ENCODE measurements at places on chromosomes 2 and 18.

DNA sequence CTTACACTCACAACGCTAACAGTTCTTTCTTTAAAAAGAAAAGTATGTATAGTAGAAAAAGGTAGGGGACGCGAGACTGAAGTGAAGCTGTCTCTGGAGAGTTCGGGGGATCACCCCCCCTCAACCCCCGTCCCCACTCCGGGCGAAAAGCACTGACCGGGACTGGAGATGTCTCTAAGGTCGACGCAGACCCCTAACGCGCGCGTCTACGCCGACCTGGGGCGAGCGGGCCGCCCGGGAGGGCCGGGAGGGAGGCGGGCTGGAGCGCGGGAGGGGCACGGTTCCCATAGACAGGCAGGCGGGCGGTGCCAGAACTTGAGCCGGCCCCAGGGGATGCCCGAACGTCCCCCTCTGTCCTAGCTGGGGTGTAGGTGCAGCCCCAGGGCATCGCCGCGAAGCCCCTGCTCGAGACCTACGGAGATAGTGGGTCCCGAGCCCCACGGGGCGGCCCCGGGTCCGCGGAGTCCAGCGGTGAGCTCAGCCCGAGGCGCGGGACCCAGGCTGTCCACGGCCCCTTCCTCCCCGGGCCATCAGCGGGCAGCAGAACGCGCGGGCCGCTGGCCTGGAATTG lies 82.2 kb downstream of the CHRNA1 start:
- DNase-seq, result no peak

- DNase-seq, result no peak
Observed at GRCh38 chr18:3984163-3984757, 470.8 kb downstream of the DLGAP1 start.

- no peak for DNase-seq
Observed at GRCh38 chr2:38448692-38449410, 71.8 kb upstream of the ATL2 start.

GRCh38 chr2:10367472-10368439 lies 65.1 kb downstream of the HPCAL1 start:
- no peak for DNase-seq

- DNase-seq, result no peak
Observed at GRCh38 chr2:60741576-60741975, 14.5 kb upstream of the PAPOLG start.

DNA sequence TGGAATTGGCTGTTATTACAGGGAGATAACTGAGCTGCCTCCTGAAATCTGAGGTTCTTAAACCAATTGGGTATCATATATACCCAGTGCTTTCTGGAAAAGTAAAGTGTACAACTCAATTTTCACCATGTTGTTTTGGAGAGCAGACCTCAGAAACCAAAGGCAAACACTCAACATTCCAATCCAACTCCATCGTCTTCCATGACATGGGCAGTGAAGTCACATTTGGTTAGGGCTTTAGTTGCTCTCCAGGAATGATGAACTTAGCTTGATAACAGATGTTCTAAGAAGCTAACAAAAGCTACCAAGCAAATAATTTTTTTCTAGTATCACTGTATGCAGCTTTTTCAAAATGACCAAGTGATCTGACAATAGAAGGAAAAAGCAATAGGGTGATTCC lies 107.0 kb upstream of the SLC35G4 start:
- no peak for DNase-seq

DNA sequence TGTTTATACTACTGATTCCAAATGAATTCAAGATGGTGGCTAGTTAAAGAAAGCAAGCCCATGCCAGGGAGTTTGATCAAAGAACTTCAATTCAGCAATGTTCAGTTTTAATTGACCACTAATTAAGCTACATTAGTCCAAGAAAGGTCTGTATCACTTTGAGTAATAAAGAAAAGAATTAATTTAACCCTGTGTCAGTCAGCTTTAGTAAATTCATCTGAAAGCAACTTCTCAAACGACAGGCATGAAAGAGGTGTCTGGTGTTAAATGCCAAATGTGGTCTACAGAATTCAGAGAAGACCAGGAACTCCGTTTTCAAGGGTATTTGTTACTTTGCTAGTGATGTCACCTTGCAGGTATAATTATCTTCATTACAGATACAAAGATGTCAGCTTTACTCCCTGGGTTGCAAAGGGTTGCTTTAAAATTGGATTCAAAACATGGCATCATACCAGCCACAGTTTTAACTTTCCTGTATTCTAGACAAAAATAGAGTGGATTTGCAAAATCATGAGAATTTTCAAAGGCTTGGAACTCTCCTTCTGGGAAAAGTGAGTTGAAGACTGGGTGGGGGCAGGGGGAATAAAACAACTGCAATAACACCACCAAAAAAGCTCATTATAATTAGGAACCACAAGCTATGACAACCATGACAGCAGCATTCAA lies 281.5 kb downstream of the TCF4 start:
- no peak for DNase-seq

- DNase-seq, result no peak
Observed at GRCh38 chr2:155033652-155034051, 335.2 kb downstream of the KCNJ3 start.

GRCh38 chr2:136423516-136423996 lies 305.6 kb upstream of the CXCR4 start:
- peak; percentile 70 for DNase-seq

DNA sequence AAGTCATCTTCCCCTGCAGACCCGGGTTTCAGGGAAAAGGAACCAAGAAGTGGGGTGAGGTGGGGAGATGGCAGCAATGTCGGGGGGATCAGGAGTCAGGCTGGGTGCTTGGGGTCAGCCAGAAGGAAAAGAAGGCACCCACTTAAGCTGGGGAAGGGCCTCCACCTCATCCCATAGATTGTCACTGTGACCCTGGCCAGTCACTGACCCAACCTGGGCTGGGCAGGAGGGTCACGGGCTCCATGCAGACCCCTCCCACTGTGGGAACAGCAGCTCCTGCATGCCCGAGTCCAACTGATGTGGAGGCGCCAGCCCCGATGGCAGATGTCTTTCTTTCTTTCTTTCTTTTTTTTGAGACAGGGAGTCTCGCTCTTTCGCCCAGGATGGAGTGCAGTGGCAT lies 53.6 kb upstream of the HAAO start:
- no peak for DNase-seq

DNA sequence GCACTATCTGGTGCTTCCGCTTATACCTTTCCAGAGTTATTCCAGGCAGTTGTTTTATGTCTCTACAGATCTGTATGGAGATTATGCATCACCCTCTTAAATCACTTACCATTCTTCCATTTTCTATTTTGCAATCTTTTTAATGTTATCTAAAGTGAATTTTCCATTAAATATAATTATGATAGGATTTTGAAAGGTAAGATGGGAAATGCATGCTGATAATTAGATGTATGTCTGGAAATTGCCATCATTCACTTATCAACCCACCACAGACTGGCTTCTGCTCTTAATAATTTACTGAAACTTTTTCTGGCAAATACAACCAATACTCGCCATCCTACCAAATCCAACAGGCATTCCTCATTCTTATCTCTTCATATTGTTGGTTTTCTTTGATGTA lies 227.4 kb upstream of the MC4R start:
- DNase-seq, result no peak

DNA sequence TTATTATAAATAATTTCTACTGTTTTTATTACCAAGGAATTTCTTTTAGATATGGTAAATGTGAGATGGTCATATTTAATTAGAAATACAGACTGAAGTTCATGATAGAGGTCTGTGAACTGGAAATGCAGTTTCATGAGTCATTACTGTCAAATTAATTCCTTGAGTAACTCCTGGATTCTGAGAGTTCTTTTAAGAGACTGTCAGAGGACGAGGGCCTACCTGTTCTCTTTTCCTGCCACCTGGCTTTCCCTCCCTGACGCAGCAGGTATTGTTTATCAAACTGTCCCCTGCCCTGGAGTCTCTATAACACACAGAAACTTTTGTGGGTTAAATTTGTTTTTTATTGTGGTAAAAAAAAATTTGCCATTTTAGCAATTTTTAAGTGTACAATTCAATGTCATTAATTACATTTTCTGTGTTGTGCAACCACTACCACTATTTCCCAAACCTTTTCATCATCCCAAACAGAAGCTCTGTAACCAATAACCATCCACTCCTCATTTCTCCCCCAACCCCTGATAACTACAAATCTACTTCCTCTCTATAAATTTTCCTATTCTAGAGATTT lies 142.6 kb downstream of the DIS3L2 start:
- no peak for DNase-seq

DNA sequence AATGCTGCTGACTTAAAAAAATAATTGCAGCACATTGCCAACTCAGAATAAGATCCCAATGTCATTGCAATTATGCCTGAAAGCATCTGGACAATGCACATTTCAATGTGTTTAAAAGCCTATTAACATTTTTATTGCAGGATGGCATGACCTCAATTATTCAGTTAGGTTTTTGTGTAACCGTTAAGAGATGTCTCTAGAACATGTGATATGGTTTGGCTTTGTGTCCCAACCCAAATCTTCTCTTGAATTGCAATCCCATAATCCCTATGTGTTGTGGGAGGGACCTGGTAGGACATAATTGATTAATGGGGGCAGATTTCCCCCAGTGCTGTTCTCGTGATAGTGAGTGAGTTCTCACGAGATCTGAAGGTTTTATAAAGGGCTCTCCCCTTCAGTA lies 43.2 kb upstream of the ZC3H15 start:
- DNase-seq, result no peak

DNA sequence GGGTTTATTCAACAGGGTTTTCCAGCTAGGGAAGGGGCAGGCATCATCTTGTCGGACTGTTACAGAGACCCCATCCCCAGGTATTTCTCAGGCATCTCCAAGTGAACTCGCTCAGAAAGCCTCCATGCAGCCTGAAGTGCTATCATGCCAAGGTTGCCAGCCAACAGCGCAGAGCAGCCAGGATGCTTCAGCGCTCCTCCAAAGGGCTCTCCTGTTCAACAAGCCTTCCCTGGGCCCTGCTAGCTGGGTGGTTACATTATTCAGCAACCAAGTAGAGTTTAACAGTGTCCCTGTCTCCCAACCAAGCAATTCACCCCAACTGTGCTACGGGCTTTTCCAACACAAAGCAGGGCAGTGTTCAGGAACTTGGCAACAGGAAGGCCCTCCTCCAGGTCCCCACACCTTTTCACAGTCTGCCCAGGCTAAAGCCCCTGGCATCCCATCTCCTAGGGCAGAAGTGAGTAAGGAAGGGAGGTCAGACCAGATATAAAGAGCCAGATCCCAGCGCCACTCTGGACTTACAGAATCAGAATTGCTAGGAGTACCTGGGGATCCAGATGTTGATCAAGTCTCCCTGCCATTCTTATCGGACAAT lies 52.9 kb downstream of the ZBTB7C start:
- DNase-seq, result no peak

- no peak for DNase-seq
Observed at GRCh38 chr2:75532488-75532887, 28.3 kb downstream of the EVA1A start.

- peak; percentile 7 for DNase-seq
Observed at GRCh38 chr2:193693758-193694157, 1499.0 kb upstream of the TMEFF2 start.

DNA sequence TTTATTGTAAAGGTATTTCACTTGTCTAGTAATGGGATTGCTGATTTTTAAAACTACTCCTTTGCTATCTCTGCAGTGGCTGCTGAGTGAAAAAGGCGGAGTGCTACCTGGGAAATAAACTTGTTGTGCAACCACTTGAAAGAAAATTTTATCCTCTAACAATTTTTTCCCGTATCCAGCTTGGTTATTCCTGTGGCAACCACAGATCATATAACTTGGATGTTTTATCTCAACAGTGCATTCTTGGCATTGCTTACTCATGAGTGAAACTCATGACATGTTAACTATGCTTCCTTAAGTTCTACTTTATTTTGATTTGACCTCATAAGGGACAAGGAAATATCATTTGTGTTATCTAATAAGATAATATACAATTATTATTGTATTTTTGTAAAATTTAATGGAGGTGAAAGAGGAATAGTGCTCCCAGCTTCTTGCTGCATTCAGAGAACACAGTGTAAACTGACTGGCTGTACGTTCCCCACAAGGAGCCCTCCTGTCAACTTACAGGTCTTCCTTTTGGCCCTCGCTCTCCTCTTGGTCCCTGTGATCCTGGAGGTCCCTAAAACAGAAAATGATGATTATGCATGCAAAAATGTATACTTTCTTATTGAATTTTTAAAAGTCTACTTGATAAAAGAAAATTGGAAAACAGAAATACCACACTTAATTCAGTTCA lies 82.7 kb downstream of the COL5A2 start:
- no peak for DNase-seq

DNA sequence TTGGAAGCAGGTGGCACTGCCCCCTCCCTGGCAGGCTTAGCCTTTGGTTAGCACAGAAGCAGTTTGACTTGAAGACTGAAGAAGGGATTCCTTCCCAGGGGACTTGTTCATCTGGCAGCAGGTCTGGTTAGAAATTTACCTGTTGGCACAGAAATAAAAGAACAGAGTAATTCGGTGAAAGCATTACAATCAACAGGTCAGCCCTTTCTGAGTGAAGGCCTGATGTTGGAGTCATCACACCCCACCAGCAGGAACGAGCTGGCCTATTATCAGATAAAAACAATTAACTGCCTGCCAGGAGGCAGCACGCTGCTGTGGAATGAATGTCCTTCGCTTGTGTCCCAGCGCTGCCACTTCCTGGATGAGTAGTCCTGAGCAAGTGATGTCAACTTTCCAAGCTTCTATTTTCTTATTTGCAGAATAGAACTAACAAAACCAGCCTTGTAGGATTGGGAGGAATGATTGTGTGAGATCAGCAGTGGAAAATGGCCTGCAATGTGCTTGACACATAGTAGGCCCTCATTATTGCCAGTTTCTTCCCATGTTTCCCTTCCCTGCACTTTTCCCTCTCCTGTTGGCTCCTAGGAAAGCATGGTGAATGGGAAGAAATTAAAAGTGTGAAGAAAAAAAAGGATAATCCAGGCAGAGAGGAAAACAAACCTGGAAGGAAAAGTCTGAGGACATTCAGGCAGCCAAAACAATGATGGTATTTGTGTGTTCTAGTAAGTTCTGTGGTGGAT lies 29.0 kb downstream of the LGALSL start:
- DNase-seq, result peak; percentile 3

DNA sequence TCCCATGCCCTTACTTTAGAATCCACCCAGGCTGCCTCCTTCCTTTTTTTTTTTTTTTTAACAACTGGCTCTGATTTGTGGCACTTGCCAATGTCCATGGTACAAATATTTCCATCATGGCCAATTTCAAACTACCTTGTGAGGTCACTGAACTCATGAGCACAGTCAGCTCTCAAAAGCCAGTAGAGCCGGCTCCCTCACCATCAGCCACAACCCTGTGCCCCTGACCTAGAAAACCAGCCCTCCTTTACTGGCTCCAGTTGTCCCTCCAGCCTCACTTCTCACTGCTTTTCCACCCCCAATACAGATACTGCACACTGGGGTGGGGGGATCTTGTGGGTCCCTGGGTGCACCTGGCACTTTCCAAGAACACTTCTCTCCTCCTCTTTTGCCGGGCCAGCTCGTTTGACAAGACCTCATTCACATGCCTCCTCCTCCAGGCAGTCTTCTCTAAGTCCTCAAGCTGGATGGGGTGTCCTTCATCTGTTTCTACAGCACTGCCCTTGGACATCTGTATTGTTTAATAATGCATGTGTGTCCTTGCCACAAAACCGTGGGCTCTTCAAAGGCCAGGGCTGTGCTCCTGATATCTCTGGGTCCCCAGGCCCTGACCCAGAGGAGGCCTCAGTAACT lies 35.5 kb downstream of the SDC1 start:
- DNase-seq, result no peak
